ENCODE measurements at places on chromosomes 11 and 22.

- DNase-seq, result no peak
These were observed 98.3 kb downstream of the CELSR1 start for GRCh38 chr22:46439111-46439510.

DNA sequence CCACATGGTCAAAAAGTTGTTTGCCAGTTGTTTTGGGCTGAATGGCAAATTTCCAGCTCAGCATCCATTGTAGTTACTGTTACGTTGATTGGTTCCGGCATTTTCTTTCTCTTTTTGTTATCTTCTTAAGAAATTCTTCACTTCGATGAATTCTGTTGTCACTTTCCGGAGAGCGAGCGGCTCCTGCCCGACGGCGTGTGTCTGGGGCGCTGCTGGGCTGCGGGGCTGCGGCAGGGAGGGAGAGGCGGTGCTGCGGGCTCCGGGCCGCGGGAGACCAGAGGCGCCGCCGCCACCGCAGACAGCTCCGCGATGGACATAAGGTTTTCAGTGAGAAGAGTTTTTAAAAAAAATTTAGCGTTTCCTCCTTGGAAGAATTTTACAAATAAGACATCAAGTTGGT is 117.4 kb downstream of the RRM1 start:
- DNase-seq, result no peak

DNA sequence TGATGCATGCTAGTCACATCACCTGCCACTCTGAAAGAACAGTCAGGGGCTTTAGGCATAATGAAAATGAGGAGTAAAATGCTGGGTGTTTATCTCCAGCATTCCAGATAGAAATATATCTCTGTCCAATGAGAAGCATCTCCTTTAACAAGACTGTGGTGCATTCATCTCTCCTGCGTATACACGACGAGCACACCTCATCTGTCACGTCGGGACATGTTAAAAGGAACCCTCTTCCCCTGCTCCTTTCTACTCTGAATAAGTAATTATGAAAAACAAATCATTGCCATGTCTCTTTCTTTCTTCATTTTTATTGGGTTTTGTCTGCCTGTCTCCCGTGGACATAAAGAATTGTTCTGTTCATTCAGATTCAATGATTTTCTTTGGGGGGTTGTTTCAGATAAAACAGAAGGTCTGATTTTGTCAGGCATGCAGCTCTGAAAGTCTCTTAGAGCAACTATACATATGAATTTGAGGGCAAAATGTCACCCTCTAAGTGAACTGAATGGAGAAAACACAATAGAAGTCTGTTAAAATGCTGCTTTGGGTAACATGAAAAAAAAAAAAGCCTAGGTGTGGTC is 195.0 kb downstream of the MAML2 start:
- no peak for DNase-seq

DNA sequence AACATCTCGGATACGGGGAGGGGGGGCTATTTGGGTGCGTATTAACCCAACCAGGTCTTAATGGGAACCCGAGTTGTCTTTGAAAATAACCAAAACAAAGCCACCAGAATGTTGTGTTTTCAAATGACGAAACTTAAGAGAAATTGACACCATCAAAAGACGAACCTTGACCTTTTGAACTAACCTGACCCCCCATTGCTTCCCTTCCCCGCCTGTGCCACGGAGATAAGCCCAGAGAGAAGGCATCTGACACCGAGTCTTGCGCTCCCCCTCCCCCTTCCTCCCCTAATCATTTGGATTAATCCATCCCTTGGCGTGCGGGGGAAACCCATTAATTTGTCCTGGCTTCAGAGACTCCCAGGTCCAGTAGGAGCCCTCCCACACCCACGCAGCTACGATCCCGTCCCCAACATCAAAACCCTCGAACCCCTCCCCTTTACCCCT is 4.5 kb upstream of the GCAT start:
- no peak for DNase-seq

- DNase-seq, result no peak
These were observed 4.1 kb upstream of the PTDSS2 start for GRCh38 chr11:445765-446588.

All from hepatic stellate cell (primary cell).